Amniotic epithelial cell (primary cell): ENCODE measurements at places on chromosomes 3 and 15.

- no peak for DNase-seq
Measured at GRCh38 chr15:77473328-77473727, 52.6 kb downstream of the HMG20A start.

DNA sequence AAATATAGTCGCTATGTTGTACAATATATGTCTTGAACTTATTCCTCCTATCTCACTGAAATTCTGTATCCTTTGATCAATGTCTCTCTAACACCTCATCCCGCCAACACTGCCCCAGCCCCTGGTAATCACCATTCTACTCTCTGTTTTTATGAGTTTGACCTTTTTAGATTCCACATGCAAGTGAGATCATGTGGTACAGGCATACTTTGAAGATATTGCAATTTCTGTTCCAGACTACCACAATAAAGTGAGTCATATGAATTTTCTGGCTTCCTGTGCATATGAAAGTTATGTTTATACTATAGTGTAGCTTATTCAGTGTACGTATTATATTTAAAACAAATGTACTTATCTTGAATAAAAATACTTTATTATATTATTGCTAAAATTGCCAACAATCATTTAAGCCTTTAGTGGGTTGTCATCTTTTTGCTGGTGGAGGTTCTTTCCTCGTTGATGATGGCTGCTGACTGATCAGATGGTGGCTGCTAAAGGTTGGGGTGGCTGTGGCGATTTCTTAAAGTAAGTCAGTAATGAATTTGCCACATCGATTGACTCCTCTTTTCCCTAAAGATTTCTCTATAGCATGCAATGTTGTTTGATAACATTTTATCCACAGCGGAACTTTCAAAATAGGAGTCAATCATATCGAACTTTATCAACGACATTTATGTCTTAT, 257.2 kb downstream of the NFKBIZ start:
- peak; percentile 70 for DNase-seq

DNA sequence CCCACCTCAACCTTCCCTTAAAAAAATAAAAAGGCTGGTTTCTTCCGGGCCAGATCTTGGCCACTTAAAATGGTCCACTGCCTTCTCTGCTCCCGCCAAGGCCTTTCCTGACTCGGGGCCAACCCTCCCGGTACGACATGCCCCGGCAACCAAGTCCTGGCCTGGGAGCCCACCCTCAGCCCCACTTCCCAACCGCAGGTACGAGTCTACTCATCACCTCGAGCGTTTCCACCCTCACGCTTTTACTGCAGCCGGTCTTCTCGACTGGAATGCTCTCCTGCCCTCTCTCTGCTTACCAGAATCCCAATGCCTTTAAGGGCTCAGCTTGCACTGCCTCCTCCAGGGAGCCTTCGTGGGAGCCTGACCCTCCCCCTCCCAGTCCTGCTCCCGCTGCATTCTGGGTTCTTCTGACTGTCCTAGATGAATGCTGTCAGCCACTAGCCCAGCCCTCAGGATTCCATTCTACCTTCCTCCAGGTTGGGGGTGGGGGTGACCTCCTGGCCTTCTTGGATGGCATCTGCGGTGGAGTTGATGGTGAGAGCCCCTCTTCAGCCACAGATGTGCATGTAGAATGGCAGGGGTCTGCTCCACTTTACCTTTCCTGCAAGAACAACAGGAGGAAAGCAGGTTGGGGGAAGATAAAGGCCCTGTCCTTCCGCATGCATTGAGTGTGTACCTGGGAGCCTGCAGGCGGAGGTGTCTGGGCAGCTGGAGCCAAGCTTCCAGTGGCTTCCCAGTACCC, 1.1 kb upstream of the CSRNP1 start:
- DNase-seq: peak; percentile 76

GRCh38 chr3:140505213-140505612, 172.7 kb upstream of the TRIM42 start:
- no peak for DNase-seq

GRCh38 chr3:23263796-23264195, 60.7 kb downstream of the UBE2E2 start:
- DNase-seq: peak; percentile 31

- DNase-seq: no peak
Measured at GRCh38 chr3:113165841-113166240, 45.5 kb upstream of the BOC start.

GRCh38 chr3:127536830-127537812, 53.4 kb downstream of the TPRA1 start:
- DNase-seq: no peak

GRCh38 chr3:56787784-56788256, 13.9 kb downstream of the ARHGEF3 start:
- no peak for DNase-seq

- peak; percentile 81 for DNase-seq
Measured at GRCh38 chr3:196268284-196269163, 19.0 kb downstream of the PCYT1A start.

- no peak for DNase-seq
Measured at GRCh38 chr3:131975047-131975446, 59.8 kb downstream of the CPNE4 start.

GRCh38 chr3:178673529-178673928, 137.3 kb downstream of the KCNMB2 start:
- DNase-seq: no peak

DNA sequence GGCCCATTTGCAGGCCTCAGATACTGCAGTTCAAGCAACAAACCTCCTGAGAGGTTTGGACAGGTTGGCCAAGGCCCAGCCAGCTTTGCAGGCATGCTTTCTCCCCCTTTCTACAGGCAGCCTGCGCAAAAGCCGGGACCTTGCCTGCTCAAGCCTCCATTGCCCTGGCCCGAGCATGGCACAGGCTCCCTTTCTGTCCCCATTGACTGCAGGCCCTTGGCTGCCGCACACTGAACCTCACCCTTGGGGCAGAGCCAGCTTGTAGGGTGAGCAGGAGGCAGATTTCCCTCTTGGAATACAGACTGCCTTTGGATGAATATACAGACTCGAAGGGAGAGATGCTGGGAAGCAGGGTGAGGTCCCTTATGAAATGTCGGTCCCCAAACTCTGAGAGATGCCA, 461.7 kb upstream of the PROK2 start:
- no peak for DNase-seq

DNA sequence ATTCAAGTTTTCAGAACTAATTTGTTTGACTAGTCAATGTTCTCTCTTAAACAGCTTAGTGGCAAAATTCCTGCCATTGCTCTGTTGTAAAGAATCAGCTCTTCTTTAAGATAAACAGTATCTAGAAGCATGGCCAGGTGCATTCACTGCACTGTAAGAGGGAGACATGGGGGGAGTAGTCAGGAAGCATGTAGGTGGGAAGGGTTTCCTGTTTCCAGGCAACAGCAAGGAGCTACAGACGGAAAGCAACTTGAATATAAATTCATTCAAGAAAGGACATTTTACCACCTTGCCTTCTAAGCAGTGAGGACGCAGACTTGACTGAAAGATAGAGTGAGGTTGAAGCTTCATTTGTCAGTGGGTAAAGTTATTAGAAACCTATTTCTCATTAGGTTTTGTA, 55.3 kb downstream of the BBX start:
- DNase-seq: no peak

GRCh38 chr15:53625962-53626845, 133.3 kb downstream of the WDR72 start:
- DNase-seq: no peak

GRCh38 chr15:66751579-66751978, 49.5 kb downstream of the SMAD6 start:
- DNase-seq: no peak

DNA sequence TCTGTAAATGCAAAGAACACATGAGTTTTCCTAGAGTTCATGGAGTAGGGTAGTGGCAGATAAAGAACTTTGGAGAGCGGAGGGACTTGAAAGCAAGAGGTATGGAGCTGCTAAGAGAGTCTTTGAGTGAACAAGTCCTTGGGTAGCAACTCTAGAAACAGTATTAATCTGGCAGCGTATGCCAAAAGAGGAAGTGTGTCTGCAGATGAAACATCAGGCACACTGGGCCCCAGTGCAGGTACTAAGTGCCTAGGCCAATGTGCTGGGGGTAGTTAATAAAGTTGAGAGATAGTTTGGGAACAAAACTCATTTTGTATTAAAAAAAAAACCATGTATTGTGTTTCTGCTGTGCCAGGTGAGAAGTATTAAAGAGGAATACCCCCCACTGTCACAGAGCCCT, 223.0 kb upstream of the STRIT1 start:
- no peak for DNase-seq

- no peak for DNase-seq
Measured at GRCh38 chr3:60307562-60308199, 943.6 kb downstream of the FHIT start.

DNA sequence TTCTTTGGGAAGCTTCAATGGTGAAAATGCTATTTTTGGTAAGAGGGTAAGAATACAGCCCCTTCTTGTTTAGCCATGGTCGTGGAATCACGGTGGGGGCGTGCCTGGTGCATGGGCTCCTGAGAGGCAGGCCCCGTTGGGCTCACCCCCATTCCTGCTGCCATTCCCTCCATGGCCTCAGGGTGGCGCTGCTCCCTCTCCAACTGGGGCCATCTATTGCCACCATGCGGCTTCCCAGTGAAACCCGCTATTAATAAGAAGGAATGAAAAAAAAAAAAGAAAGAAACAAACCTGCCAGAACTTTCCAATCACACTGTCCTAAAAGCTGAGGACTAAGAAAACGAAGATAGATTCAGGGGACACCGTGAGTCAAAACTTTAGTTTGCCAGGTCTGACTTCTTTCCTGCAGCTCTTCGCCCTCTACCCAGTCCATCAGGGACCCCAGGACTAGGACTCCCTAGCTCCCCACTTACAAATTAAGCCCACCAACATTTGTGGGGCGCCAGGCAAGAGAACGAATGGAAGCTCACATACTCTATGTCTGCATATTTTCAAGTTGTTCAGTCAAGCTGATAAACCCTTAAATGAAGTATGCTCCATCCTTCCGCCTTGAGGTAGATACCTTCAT, 30.6 kb upstream of the ABHD2 start:
- DNase-seq: peak; percentile 48

DNA sequence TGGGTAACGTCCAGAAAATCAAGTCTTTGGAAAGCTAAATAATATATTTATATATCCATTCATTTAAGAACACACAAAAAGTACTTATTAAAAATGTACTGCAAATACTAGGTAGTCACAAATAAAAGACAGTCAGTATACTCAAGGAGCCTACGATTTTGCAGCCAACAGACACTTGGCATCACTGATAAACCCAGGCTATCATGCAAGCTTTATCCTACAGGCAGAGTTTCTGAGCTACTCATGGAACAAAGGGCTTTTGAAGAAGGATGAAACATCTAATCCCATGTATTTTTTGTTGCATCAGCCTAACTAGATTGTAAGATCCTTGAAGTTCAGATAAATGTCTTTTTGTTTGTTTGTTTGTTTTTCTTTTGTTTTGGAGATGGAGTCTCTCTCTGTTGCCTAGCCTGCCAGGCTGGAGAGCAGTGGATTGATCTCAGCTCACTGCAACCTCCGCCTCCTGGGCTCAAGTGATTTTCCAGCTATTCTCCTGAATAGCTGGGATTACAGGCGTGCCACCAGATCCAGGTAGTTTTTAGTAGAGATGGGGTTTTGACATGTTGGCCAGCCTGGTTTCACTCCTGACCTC, 319.4 kb upstream of the MDFIC2 start:
- no peak for DNase-seq

- DNase-seq: no peak
Measured at GRCh38 chr3:27081992-27082607, 287.1 kb downstream of the NEK10 start.

GRCh38 chr15:98547741-98548138, 100.6 kb upstream of the IGF1R start:
- no peak for DNase-seq

DNA sequence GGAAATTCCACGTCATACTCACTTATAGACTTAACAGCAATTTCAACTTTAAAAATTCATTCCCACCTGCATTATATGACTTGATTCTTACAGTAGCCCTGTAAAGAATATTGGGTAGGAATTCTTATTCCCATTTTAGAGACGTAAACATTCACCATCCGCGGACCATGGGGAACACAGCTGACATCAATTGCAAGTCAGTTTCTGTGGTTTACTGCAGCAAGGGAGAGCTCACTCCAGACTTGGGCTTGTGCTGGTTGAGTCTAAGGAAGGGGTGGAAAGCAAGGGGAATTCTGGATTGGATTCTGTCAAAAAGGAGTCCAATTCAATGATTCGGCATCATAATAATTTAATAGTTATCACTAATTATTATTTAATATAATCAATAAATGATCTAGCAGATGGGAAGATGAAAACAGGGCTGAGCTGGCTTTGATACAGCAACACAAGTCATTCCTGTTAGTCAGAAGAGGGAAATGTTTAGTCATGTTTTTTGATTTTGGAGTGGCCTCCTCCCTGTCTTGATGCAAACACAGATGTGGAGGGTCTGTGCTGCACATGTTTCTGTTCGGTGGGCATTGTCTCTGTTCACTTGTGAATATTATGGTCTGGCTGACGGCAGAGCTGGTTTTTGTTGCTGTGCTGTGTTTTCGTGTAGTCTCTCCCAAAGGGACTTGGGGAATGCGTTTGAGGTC, 9.7 kb downstream of the LIPC start:
- no peak for DNase-seq

DNA sequence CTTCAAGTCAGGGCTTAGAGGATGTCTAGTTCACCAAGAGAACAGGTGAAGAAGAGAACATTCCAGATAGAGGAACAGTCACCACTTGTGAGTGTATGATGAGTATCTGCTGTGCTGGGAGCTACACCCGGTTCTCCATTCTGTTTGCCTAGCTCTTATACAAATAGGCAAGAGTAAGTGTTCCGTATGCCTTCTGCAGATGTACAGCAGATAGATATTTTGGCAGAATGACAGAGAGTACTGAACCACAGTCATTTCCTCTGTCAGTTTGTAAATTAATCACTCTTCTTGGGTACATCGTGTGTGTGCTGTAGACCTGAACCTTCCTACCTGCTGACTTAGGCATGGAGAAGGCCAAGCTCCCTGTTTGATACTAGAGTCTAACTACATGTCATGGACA, 108.3 kb upstream of the CTDSPL start:
- DNase-seq: no peak

DNA sequence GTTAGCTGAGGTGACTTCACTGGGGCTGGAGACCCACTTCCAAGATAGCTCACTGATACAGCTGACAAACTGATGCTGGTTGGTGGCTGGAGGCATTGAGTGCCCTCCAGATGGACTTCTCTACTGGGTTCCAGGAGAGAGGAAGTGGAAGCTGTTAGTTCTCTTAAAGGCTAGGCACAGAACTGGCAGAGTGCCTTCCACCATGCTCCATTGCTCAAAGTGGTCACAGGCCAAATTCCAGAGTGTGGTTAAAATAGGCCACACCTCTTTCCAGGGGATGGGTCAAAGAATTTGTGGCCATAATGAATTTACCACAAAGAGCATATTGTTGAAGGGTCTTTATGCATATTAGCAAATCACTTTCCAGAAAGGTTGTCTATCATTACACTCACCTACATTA, 74.2 kb downstream of the NMD3 start:
- peak; percentile 15 for DNase-seq
